Cortex of kidney (tissue), 1 donor: ENCODE measurements at places on chromosomes 2 and 18.

DNA sequence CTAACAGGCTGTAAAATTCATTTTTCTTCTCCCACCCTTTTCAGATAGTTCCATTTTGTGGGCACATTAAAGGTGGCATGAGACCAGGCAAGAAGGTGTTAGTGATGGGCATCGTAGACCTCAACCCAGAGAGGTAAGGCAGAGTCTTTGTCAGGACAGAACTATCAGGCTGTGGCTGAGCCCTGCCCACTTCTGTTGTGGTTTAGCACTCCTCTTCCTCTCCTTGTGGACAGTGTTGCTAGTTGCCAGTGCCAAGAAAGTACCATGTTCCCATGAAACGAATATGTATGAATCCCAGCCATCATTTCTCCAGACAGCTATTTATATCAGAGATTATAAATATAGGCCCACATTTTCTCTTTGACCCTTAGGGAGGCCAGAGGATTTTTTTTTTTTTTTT, 1.6 kb downstream of the LGALSL start:
- DNase-seq = no peak

DNA sequence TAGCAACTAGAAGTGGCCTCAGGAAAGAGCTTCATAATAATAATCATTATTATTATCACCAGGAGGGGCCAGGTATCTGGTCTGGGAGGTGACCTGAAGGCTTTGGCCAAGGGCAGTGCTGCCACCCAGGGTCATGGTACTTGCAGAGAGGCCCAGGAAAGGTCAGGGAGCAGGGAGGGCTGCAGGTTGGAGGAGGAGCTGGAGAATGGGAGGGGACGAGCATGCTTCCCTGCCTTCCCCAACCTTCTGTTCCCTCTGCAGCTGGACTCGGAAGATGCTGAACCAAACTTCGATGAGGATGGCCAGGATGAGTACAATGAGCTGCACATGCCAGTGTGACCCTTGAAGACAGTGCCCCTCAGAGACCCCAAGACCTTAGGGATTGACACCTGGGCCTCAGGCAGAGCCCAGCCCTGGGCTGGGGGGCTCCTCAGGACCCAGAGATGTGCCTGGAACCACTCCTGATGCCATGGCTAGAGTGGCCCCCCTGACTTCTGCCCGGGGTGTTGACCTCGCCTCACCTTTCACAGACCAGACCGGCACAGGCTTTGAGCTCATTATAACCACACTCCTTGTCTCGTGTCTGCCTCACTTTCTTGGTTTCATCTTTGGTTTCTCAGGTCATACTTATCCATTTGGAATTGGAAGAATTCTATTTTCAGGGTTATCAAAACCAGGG, 14.1 kb downstream of the SLC4A3 start:
- DNase-seq = no peak

- no peak for DNase-seq
Measured at GRCh38 chr2:188727846-188728245, 246.3 kb upstream of the COL3A1 start.

DNA sequence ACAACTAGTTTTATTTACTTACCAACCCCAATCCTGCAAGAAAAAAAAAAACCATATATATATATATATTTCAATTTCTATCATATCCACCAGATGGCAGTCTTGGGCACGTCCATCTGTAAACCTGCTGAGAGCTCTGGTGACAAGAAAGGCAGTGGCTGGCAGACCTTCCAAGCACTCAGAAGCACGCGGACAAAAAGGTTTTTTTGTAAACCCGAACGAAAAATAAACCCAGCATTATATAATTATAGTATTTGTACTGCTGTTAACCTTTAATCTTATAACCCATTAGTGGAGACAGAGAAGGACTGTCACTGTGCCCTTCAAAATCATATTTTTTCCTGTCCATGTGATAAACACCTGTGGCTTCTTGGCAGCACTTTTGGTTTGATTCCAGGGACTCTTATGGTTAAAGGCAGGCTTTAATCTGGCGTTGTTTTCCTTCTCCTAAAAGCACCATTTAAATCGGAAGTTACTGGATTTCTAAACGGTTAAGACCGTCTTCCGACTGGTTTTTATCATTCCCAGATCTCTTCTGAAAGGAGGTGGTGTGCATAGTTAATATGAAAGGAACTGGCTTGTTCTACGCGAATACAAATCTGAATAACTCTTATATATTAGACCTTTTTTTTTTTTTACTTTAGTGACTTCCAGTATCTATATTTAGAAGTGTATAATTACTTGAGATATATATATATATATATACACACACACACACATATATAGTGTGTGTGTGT, 31.0 kb upstream of the SLC3A1 start:
- no peak for DNase-seq

DNA sequence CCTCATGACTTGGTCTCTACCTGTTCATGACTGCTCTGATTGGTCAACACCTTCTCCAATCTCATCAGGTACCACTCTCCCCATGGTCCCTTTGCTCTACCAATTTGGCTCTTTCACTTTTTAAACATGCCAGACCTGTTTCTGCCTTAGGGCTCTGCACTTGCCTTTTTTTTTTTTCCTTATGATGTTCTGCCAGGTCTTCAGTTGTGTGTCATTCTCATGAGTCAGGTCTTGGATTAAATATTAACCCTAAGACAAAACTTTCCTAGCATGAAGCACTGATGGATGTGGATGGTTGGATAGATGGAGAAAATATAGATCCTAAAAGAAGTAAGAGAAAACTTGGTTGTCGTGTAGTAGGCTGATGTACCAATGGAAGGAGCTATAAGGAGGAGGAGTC, 219.3 kb downstream of the TTC32 start:
- DNase-seq = no peak

- no peak for DNase-seq
Measured at GRCh38 chr2:69083235-69083748, 70.3 kb downstream of the ANTXR1 start.

DNA sequence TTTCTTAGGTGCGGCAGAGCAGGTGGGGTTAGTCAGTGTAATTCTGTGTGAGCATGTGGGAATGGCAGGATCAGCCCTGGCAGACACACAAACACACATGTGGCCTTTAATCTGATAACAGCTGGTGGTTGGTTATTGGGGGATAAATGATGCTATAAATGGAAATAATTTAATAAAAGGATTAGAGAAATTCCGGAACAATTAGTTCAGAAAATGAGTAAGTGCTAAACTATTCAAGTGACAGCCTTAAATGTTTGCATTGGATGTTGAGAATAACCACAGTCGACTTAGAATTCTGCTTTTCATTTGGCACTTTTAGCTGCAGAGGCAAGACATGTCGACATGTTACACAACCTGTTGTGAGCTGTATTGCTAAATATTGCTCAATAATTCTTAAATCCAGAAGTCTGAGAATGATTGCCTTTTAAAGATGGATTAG, 7.2 kb downstream of the SMYD1 start:
- DNase-seq = no peak

GRCh38 chr2:167017021-167017420, 128.7 kb downstream of the XIRP2 start:
- no peak for DNase-seq

GRCh38 chr2:44906972-44907371, 34.5 kb upstream of the SIX3 start:
- no peak for DNase-seq

- DNase-seq = no peak
Measured at GRCh38 chr2:20618468-20618885, 32.4 kb downstream of the HS1BP3 start.

GRCh38 chr18:965921-966758, 61.5 kb downstream of the ADCYAP1 start:
- no peak for DNase-seq

- no peak for DNase-seq
Measured at GRCh38 chr2:106011380-106011779, 182.7 kb downstream of the UXS1 start.

GRCh38 chr2:25132299-25132635, 36.1 kb downstream of the POMC start:
- DNase-seq = no peak

DNA sequence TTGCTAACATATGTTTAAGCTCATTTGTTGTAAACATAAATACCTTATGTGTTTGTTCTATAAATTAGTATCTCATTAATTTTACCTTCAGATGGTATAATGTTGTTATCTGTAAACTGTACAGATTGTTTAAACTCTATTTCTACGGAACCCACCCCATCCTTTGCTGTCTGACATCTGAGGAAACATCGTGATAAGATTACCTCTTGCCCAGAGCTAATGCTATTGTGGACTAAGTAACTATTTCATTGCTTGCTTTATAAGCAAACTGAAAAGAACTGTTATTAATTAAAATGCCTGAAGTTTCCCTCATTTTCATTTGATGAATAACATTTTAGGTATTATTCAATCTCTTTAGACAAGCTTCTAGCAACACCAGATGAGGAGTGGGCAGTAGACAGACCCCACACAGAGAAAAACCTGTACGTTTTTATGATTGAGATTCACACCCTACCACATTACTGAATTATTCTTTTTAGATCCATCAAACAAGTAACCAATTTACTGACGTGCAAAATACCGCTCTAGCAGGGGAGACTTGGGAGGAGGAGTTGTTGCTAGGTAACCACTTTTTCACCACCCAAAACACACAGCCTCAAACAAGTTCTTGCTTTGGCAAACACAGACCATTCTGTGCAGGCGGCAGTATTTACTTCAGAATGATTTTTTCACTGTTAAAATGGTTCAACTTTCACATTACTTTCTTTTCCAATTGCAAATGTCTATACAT, 1.9 kb upstream of the SYT4 start:
- no peak for DNase-seq

- DNase-seq = no peak
Measured at GRCh38 chr18:23629444-23629946, 33.2 kb downstream of the ANKRD29 start.

DNA sequence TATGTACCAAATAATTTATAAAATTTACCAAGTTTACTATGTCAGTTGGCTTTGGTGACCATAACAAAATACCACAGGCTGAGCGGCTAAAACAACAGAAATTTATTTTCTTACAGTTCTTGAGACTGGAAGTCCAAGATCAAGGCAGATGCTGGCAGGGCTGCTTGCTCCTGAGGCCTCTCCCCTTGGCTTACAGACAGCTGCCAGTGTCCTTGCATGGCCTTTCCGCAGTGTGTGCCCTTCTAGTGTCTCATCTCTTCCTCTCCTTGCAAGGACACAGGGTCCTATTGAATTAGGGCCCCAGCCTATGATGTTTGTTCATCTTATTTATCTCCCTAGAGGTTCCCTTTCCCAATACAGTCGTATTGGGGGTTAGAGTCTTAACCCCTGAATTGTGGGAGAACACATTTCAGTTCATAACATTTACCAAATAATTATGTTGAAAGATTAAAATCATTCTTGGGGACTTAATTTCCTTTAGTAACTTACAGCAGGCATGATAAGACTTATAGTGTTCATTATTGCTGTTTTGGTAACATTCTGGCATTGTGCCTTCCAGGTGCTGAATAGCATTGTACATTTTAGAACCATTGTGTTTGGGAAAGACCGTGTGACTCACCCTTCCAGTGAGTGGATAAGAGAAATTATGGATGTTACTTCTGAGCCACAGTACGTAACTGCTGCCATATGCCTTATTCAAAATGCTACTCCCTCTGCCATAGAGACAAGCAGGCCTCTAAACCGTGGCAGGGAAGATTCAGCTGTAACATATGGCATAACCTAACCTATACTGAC, 317.5 kb downstream of the TMX3 start:
- DNase-seq = no peak

DNA sequence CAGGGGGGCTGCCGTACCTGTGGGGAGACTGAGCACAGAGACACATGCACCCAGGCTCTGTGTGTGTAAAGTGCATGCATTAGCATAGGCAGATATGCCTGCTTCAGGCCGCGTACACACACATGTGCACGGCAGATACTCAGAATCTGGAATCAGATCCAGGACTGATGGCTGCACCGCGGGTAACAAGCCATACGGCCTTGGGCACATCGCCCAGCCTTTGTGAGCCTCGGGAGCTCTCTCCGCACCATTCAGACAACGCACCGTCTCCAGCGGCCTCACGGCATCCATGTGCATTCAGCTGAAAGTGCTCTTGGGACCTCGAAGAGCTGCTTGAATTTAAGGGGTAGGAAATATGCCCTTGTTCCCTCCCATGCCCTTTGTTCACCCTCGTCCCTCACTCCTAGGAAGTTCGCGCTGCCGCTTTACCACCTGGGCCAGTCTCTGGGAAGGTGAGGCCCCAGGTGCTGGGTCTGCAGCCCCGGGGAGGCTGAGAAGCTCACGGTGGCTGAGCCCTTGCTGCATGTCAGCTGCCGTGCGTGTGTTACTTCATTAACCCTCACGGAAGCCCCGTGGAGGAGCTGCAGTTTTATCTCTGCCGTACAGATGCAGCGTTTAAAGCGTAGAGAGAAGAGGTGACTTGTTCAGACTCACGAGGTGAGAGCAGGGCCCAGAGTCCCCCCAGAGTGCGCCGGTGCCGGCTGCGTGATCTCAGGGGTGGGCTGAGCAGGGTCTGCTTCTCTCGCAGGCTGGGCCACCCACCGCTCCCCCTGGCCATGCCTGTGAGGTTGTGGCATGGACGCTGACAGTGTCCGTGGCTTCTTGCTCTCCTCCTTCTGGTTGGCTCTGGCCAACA, 377.7 kb upstream of the MYT1L start:
- no peak for DNase-seq

DNA sequence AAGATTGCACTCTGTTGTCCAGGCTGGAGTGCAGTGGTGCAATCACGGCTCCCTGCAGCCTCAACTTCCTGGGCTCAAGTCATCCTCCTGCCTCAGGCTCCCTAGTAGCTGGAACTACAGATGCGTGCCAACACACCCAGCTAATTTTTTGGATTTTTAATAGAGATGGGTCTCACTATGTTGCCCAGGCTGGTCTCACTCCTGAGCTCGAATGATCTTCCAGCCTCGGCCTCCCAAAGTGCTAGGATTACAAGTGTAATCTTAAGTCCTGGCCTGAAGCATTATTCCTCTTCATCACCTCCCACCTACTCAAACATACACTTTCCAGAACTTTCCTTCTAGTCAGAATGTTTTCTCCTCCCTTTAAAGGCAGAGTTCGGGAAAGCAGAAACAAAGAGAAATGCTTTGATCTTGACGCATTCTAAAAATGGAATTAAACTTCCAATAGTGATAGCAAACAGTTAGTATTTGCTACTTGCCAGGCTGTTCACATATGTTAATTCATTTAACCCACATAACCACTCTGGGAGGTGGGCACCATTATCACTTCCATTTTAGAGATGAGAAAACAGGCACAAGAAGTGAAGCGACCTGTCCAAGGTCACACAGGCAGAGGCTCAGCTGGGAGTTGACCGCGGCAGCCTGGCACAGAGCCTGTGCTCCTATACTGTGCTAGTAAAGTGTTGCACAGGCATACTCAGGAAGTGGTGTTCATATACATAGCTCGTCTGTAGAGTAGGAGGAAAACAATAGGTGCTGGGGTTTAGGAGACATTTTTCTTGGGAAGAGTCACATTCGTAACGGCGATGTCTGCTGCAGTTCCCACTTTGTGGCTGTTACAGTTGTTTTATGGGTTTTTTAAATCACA, 24.6 kb downstream of the TEX44 start:
- no peak for DNase-seq

- no peak for DNase-seq
Measured at GRCh38 chr2:183123117-183123958, 905 bp upstream of the NUP35 start.

- no peak for DNase-seq
Measured at GRCh38 chr2:215779912-215780311, 233.4 kb downstream of the MREG start.
